ENCODE measurements at places on chromosomes 6 and 20.

- peak; percentile 20 for DNase-seq
Measured at GRCh38 chr6:11094411-11094851, 797 bp downstream of the SMIM13 start.

DNA sequence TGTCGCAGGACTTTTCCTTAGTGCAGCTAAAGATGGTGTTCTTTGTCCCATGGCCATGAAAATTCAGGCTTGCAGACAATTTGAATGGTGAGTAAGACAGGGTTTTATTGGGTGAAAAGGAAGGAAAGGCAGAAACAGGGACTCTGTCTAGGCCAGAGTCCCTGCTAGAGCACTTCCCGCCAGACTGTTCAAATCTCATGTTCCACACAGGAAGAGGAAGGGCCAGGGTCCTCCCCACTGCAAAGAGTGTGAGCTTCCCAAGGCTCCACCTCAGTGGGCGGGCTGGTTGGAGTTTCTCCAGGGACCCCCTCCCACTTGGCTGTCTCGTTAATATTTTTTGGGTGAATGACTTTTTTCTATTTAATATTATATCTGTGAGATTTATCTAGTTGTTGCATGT, 29.0 kb downstream of the COL19A1 start:
- DNase-seq = no peak

DNA sequence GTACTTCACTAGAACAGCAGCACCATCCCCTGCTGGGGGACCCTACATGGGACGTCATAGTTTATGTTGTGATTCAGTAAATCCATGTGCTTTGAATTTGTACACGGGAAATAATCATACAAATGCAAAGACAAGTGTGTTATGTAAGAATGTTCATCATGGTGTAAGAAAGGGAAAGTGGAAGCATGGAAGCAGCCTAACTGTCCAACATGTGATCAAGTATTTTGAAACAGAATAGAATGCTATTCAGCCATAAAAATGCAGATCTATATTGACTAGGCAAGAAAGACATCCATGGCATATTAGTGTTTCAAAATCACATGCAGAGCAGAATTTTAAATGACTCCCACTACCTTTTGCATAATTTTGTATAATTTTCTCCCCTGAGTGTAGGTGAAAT, 117.6 kb downstream of the F13A1 start:
- no peak for DNase-seq

DNA sequence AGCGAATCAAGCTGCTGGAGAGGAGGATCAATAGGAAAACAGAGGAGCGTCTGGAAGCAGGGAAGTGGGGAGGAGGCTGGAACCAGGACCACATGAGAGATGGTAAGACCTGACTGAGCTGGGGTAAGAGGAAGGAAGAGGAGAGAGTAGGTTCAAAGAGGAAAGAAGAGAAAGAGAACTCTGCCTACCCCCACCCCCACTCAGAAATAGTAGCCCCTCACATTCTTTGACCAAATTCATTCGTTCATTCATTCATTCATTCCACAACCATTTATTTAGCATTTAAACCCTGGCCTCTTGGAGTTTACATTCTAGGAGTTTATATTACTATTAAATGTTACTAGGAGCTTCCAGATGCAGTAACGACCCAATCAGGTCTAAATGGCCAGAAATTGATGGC, 15.8 kb upstream of the HCK start:
- no peak for DNase-seq

GRCh38 chr6:153028286-153028685, 25.8 kb upstream of the MTRF1L start:
- DNase-seq = no peak

- DNase-seq = no peak
Measured at GRCh38 chr6:25387483-25387882, 108.3 kb downstream of the CARMIL1 start.

DNA sequence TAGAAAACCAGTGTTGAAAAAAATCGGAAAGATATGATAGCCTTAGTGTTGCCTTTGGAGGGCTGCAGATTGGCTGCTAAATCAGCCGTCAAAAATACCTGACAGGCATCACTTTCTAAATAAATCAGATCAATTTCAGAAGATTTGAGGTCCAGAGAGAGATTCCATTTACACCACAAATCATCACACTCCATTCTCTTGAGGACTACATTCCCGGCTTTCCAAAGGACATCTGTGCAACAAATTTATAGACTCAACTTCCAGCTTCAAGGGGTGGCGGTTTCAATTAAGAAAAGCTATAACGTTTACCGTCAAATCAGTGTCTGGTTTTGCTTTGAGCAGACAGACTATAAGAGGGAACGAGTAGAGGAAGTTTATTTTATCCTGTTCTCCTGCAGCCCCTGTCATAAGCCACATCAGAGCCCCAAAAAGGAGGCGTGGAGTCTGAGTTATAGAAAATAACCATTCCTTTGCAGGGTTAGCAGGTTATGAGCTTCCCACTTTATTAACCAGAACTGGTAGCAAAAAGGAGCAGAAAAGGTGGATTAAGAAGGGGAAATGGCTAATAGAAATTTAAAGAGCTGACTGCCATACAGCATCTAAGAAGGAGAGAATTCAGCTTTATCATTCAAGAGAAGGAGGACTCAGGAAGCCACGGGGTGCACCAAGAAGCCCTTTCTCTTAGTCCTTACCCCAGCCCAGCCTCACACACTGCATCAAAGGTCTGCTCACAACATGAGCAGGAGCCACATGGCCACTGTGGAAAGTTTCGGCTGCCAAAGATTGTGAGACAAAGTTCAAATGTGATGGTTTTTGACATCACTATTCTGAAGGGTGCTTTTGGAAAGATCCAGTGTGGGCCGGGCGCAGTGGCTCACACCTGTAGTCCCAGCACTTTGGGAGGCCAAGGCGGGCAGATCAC, 12.9 kb upstream of the UQCC2 start:
- no peak for DNase-seq

DNA sequence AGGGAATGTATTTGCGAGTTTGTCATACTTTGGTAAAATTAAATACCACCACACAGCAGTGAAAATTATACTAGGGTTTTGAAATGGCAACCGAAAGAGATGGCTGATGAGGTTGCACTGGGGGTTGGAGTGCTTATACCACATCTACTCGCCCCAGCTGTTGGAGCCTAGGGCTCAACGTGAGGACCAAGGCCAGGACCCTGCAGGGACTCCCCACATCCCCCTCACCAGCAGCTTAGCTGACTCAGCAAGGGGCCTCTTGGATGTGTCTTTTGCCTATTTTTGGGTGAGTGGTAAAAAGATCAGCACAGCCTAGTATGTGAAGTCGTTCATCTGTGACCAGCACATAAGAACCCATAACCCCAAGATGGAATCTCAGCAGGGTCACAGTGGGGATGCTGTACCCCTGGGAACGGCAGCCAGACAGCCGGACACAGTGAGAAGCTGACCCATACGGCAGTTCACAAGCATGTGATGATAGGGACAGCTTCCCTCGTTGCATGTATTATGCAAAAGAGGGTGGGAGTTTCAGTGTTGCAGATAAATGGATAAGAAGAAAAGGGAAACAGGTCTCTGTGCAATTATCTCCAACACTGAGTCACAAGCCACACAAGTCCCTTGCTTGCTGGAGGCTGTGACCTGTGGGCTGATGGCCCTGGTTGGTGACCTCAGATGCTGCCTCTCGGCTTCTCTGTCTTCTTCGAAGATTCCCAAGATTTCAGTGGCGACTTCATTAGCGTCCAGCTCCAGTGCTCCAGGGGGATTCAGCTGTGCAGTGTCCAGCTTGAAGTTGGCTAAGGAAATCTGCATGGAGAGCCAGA, 20.9 kb upstream of the SPO11 start:
- DNase-seq = no peak
